Thyroid gland (tissue), 4 donors: ENCODE measurements at places on chromosomes 5 and 9.

- H3K4me1 ChIP-seq = no peaks in the 10 kb centered on the region
- H3K36me3 ChIP-seq = peaks cover 83% of the 10 kb centered on the region
- no peak for DNase-seq
- H3K27me3 ChIP-seq = no peaks in the 10 kb centered on the region
- H3K4me3 ChIP-seq = no peak overlapping the region
Measured at GRCh38 chr9:111386386-111386785, 56.4 kb upstream of the OR2K2 start.

- no peak for DNase-seq
- no peaks in the 10 kb centered on the region for H3K27me3 ChIP-seq
- no peak overlapping the region for H3K4me3 ChIP-seq
Measured at GRCh38 chr5:1122511-1123294, 10.8 kb upstream of the SLC12A7 start.

GRCh38 chr9:133762488-133763271 lies 24.5 kb upstream of the SARDH start:
- peaks cover 3% of the 10 kb centered on the region for H3K36me3 ChIP-seq
- DNase-seq = no peak

- H3K36me3 ChIP-seq = no peaks in the 10 kb centered on the region
- no peak overlapping the region for H3K27ac ChIP-seq
- H3K4me3 ChIP-seq = no peak overlapping the region
- H3K27me3 ChIP-seq = no peaks in the 10 kb centered on the region
- DNase-seq = no peak
Measured at GRCh38 chr5:22598796-22599195, 254.3 kb downstream of the CDH12 start.

DNA sequence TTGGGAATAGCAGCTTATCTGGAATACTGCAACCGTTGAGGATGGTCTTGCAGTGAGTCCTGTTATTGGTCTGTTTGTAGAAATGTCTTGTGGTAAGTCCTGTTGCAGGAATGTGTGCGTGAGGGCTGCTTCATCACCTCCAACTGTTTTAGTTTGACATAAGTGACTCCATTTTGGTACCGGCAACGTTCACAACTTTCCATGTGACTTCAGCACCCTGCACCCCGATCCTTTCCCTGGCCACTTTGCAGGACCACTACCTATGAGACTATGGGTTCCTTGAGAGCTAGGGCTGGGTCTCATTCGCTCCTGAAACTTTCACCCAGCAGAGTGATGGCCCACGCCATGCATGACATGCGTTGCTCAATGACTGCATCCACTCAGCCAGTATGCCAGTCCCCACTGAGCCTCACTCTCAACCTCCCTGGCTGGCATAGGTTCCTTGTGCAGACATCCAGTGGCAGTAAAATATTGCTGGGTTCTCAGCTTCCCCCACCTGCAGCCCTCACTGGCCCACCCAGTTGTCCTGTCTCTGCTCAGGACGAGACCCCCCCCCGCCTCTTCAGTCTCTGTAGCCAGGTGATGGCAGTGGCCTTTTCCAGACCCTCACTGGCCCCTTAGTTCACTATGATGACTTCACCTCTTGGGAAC lies 8.0 kb downstream of the SURF6 start:
- H3K4me3 ChIP-seq = no peak overlapping the region
- no peak for DNase-seq
- no peaks in the 10 kb centered on the region for H3K27me3 ChIP-seq

DNA sequence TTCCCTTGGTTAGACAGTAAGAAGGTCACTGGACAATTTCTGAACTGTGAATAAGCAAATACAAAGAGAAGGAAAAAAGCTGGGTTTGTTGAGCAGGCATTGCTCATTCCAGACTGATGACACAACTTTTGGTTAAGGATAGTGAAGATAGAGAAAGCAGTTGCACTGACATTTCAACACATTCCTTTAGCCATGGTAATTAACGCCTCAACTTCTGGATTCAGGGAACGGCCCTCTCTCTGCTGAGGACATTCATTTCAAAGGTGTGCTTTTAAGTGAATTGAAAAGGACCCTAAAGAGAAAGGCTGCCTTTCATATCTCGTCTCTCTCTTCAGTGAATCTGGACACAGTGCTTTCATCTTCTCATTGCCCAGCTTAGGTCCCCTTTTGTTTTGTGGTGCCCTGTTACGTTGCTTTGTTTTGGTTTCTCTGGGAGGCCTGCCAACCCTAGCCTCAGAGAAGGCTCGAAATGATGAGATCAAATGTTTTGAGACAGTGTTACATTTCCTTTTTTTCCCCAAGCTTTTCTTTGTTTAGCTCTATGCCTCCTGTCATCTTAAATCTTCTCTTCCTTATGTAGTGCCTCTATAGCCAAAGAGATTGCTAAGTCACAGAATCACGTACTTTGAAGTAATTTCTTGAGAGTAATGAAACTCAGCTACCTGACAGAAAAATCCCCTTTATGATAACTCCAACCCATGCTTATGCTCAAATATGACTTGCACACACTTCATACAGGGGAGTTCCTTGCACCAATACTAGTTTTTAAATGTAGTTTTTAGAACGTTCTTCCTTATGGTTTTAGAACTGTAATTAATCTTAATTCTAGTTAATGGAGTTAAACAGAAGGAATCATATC lies 94.4 kb upstream of the IFNE start:
- no peaks in the 10 kb centered on the region for H3K36me3 ChIP-seq
- H3K27ac ChIP-seq = no peak overlapping the region
- no peak overlapping the region for H3K4me3 ChIP-seq
- no peaks in the 10 kb centered on the region for H3K27me3 ChIP-seq
- peak; percentile 24 for DNase-seq

DNA sequence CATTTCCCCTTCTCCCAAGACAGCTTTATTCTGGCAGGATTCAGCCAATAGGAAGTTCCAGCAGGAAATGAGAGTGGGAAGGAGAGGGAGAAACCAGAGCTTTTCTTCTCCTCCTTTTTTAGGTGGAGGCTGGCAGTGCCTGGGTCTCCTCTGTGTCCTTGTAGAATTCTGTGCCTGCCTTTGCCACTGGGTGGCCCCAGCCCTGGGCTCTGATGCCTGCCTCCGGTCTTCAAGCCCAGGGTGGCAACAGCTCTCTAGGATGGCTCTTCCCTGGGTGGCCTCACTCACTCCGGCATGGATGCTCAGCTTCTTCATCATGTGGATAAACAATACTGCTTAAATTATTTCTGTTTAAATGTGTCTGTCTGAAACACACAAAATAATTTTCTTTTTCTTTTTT lies 694.8 kb downstream of the SEMA5A start:
- H3K4me3 ChIP-seq = no peak overlapping the region
- H3K27ac ChIP-seq = no peak overlapping the region

DNA sequence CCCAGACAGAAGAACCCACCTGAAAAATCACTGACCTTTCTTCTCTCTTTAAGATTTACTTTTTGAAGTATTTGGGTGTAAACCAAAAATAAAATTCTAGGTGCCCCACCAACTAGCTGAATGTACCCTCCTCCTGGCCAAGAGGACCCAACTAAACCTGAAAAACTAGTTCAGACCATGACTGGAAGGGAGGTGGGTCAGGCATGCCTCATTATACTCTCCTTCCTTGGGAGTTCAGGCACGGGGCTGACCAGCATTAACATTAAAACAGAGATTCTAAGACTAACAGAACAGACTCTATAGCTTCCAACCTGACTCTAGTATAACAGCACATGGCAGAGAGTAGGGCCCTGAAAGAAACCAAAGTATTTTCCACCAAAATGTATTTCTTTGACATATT lies 61.4 kb downstream of the CERT1 start:
- H3K36me3 ChIP-seq = no peaks in the 10 kb centered on the region
- H3K4me1 ChIP-seq = peaks cover 35% of the 10 kb centered on the region
- peak overlapping the region; percentile 52 for H3K27ac ChIP-seq
- peak; percentile 62 for DNase-seq
- no peaks in the 10 kb centered on the region for H3K27me3 ChIP-seq

- H3K27me3 ChIP-seq = no peaks in the 10 kb centered on the region
- no peak overlapping the region for H3K4me3 ChIP-seq
- peak; percentile 41 for DNase-seq
- H3K27ac ChIP-seq = peak overlapping the region; percentile 49
- H3K36me3 ChIP-seq = no peaks in the 10 kb centered on the region
Measured at GRCh38 chr5:131382407-131383395, 118.8 kb downstream of the CDC42SE2 start.

- no peaks in the 10 kb centered on the region for H3K4me1 ChIP-seq
- no peak overlapping the region for H3K4me3 ChIP-seq
- H3K27ac ChIP-seq = no peak overlapping the region
- DNase-seq = no peak
Measured at GRCh38 chr5:124591583-124591982, 154.9 kb downstream of the ZNF608 start.

GRCh38 chr5:136675769-136676168 lies 310.4 kb upstream of the TRPC7 start:
- no peaks in the 10 kb centered on the region for H3K4me1 ChIP-seq
- no peak overlapping the region for H3K4me3 ChIP-seq
- no peaks in the 10 kb centered on the region for H3K27me3 ChIP-seq
- H3K27ac ChIP-seq = no peak overlapping the region
- no peak for DNase-seq

GRCh38 chr5:22889720-22890119 lies 36.6 kb upstream of the CDH12 start:
- no peaks in the 10 kb centered on the region for H3K27me3 ChIP-seq
- no peaks in the 10 kb centered on the region for H3K4me1 ChIP-seq
- no peak overlapping the region for H3K4me3 ChIP-seq
- no peak overlapping the region for H3K27ac ChIP-seq
- DNase-seq = no peak

- H3K4me1 ChIP-seq = peaks cover 10% of the 10 kb centered on the region
- DNase-seq = no peak
- H3K27me3 ChIP-seq = no peaks in the 10 kb centered on the region
- no peaks in the 10 kb centered on the region for H3K36me3 ChIP-seq
Measured at GRCh38 chr5:32531885-32532520, 53.4 kb upstream of the SUB1 start.

- H3K36me3 ChIP-seq = no peaks in the 10 kb centered on the region
- DNase-seq = no peak
- no peak overlapping the region for H3K4me3 ChIP-seq
- no peak overlapping the region for H3K27ac ChIP-seq
- H3K4me1 ChIP-seq = no peaks in the 10 kb centered on the region
Measured at GRCh38 chr5:75472973-75473372, 38.5 kb downstream of the CERT1 start.

- no peak for DNase-seq
- no peaks in the 10 kb centered on the region for H3K36me3 ChIP-seq
- H3K27ac ChIP-seq = no peak overlapping the region
- H3K27me3 ChIP-seq = no peaks in the 10 kb centered on the region
- H3K4me1 ChIP-seq = no peaks in the 10 kb centered on the region
Measured at GRCh38 chr5:166499447-166500240, 1791.8 kb upstream of the WWC1 start.

DNA sequence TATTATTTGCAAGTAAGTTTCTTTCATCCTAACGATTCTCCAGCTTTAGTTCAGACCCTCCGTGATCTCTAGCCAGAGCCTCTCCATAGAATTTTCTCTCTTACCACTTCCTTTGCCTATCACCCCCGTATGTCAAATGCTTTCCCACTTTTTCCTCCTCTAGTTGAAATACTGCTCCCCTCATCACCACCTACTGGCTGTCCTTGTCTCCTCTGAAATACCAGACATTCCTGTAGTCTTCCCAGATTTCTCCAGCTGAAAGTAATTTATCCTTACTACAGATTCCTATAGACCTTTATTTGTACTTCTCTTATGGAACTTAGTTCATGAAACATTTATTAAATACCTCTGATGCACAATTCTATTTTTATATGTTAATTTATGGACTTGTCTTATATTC lies 36.0 kb upstream of the GLIPR2 start:
- no peak overlapping the region for H3K27ac ChIP-seq
- no peak overlapping the region for H3K4me3 ChIP-seq
- no peak for DNase-seq
- H3K36me3 ChIP-seq = no peaks in the 10 kb centered on the region
